ENCODE measurements at places on chromosomes 6 and 20.

DNA sequence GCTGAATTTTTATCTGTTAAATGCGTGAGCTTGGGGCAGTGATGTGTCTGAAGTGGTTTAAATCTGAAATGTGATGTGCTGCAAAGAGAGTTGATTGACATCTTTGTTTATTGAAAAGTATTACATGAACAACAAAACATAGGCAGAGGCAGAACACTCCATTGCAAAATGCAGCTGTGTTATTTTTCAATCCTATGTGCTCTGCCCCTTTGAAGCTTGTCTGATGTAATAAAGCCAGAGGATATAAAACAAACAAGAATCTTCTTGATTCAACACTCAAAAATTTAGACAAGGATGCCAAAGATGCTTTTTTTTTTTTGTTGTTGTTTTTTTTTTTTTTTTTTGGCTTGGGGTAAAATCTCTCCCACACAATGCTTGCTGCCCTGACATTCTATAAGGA lies 482.4 kb upstream of the MMS22L start:
- no peak for DNase-seq

DNA sequence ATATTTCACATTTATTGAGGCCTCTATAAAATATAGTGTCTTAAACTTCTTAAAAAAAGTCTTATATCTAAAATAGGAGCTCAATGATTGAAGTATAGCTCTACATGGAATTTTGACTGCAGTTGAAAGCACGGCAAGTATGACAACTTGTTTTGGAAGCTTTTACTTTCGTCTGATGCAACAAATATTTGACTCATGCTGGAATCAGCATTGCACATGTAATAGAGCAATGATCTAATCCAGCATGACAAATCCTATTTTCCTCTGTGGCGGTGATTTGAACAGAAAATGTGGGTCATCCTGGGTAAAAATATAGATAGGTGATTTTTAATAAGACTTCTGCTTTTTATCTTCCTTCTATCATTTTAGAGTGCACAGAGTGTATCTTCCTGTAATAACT lies 111.6 kb downstream of the TINAG start:
- DNase-seq: no peak

- DNase-seq: no peak
Measured at GRCh38 chr6:139863964-139864363, 489.5 kb upstream of the CITED2 start.

DNA sequence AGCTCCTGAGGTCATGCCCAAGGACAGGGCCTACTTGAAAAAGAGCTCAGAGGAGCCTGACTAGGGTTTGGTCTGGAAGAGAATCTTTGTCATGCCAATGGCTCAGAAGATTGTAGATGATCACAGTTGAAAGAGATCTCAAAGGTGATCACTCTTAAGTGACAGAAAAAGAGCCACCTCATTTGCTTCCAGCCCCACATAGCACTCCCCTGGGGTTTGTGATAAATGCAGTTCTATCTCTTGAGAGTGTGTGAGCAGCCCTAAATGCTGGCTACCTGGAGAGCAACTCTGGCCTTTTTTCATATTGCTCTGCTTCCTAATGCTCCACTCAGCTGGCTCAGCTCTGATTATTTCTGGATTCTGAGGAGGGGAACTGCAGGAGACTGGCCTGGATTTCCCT lies 39.3 kb downstream of the KLHL32 start:
- no peak for DNase-seq

- no peak for DNase-seq
Measured at GRCh38 chr20:40195742-40196141, 493.3 kb downstream of the MAFB start.

GRCh38 chr20:23501926-23502325 lies 11.0 kb downstream of the CST8 start:
- DNase-seq: no peak
